ENCODE measurements at places on chromosomes 4 and X.

DNA sequence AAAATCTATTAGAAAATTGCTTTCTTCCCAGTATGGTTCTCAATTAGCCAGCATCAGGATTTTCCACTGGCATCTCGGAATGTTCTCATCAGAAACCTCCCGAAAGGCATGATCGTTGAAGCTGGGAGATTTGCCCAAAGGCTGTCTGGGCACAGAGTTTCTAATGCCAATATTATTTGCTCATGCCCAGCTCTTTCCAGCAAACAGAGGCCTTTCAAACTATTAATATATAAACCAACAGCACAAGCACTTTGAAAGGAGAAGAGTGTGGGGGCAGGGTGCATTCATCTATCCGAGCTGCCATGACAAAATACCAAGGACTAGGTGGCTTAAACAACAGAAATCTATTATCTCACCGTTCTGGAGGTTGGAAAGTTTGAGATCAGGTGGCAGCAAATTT lies 88.3 kb upstream of the MSX1 start:
- DNase-seq, result no peak

GRCh38 chrX:120419463-120419862 lies 49.6 kb downstream of the LAMP2 start:
- peak; percentile 10 for DNase-seq

- no peak for DNase-seq
These were observed 634.6 kb upstream of the FTHL17 start for GRCh38 chrX:31706466-31706865.

GRCh38 chr4:65943076-65943475 lies 272.8 kb upstream of the EPHA5 start:
- DNase-seq, result no peak

DNA sequence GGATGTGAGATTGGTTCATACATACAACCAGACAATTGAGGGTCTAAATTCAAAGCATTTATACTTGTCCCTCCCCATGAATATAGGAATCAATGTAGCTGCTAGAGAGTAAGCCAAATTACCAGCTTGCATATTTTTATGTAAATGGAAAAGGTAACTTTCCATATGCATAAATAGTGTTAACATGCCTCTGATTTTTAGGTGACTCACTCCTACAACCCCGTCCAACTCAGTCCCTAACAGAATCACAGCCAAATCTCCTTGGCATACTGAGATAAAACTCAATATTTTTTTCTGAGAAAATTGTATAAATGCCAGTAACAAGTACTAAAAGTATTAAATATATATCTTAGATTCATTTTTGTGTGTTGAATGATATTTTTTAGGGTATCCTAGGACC lies 67.2 kb downstream of the INPP4B start:
- no peak for DNase-seq

DNA sequence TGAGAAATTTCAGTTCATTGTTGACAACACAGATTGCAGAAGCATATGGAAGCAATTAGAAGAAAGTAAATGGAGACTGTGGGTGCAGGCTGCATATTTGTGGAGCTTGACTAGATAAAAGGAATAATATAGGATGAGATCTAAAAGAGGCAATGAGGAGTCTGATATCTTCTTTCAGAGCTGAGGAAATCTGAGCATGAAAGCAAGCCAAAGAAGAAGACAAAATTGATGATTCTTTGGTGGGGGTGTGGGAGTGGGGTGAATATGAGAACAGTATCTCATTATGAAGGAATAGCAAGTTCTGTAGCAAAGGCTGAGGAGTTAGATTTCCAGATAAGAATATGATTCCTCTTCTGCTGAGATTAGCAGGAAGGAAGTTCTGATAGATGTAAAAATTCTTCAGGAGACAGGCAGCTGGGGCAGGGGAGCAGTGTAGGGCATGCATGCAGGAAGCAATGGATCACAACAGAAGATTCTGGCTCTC lies 6.1 kb upstream of the PDHA2 start:
- DNase-seq, result no peak

DNA sequence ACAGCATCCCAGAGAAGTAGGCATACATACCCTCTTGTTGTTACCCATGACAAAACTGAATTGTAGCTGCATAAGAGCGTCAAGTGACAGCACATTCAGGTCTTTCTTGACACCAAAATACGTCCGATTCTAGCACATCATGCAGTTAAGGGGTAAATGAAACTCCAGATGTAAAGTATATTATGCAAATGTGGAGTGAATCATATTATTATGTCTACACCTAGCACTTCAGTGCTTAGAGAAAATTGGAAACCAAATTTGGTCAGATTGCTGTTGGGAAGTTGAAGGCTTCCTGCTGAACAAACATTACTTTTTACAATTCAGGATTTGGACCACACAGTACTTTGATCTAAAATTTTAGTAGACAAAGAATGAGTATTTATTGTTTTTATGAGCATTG lies 24.2 kb upstream of the LEF1 start:
- no peak for DNase-seq

- DNase-seq, result no peak
These were observed 228.4 kb upstream of the VCX start for GRCh38 chrX:7614616-7615015.

- no peak for DNase-seq
These were observed 35.9 kb upstream of the PPM1K start for GRCh38 chr4:88320224-88320779.

- DNase-seq, result no peak
These were observed 161.8 kb downstream of the FNIP2 start for GRCh38 chr4:158930639-158930972.

DNA sequence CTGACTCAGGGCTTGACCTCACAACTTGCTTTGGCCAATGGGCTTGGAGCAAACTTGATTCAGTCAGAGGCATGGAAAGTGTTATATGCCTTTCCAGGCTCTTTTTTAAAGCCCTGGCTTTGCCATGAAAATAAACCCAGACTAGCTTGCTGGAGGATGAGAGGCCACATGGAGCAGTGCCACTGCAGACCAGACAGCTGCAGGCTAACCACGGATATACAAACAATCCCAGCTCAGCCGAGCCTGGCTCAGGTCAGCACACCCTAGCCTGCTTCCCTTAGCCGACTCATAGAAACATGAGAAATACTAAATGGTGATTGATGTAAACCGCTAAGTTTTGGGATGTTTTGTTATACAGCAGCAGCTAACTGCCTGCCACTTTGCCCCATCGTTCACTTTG lies 345.1 kb downstream of the ARHGAP10 start:
- no peak for DNase-seq

DNA sequence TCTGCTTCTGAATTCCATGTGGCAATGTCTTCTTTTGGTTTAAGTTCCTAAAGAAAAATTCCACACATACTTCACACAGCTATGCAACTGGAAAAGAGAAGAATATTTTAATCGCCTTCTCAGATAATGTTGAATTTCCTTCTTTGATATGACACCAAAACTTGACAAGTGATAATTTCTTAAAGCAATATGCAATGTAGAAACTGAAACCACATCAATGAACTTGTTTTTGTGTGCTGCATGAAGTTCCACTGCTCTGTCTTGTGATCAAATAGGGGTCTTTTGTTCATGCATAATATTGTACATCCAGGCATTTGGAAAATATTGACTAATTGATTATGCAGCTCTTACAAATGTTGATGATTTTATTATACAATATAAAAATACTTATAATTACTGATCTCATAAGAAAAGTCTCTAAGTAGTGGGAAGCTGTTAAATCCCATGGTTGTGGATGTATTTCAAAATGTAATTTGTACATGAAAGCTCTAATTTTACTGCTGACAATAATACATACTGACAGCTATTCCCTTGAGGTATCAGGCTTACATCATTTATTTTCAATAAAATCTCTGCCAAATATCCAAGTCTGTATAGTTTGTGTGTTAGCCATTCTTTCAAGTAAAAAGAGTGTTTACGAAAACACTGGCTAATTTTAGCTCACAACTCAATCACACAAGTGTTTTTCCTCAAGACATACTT lies 56.5 kb downstream of the AGA start:
- no peak for DNase-seq

DNA sequence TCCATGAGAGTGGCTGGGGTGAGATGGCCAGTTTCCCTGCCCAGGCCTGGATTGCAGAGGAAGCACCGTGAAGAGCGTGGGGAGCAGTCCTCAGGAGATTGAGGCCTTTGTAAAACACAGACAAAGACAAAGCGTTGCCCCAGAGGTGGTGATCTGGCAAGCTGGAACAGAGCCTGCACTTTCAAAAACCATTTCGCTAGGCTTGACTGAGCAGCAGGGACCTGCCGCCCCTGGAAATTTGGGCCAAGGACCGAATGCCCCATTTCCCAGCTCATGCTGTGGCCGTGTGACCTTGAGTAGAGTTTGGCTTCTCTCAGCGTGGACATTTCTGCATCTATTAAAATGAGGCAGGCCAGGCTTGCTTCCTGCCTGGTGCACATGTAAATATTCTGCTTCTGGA lies 381.4 kb downstream of the BCOR start:
- no peak for DNase-seq

- no peak for DNase-seq
These were observed 403.2 kb downstream of the KLHL13 start for GRCh38 chrX:117713411-117713810.

- no peak for DNase-seq
These were observed 146.2 kb upstream of the HHIP start for GRCh38 chr4:144499777-144500176.

DNA sequence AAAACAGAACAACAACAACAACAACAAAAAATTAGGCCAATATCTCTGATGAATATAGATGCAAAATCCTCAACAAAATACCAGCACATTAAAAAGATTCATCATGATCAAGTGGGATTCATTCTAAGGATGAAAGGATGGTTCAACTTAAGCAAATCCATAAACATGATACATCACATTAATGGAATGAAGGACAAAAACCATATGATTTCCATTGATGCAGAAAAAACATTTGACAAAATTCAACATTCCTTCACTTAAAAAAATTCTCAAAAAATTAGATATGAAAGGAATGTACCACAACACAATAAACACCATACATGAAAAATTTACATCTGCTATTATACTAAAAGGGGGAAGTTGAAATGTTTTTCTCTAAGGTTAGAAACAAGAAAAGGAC lies 103.3 kb downstream of the IL15 start:
- no peak for DNase-seq

GRCh38 chr4:75432683-75433082 lies 81.5 kb downstream of the RCHY1 start:
- no peak for DNase-seq

DNA sequence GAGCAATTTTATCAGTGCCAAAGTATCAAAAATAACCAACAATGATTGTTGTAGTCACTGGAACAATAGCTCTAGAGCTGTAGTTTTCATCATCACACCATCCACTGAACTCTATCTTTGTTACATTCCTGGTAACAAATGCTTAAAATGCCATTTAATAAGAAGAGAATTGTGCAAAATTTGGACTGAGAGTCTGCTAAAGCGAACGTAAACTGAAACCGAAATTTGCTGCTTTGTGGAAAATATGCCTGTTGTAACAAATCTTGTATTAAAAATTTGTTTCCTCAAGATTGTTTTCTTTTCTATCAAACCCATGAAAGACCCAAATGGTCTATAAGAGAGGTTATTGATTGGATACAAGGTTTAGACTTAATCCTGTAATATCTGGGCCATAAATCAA lies 109.3 kb upstream of the TECRL start:
- DNase-seq, result no peak

GRCh38 chr4:95190751-95191436 lies 357.9 kb downstream of the UNC5C start:
- no peak for DNase-seq

DNA sequence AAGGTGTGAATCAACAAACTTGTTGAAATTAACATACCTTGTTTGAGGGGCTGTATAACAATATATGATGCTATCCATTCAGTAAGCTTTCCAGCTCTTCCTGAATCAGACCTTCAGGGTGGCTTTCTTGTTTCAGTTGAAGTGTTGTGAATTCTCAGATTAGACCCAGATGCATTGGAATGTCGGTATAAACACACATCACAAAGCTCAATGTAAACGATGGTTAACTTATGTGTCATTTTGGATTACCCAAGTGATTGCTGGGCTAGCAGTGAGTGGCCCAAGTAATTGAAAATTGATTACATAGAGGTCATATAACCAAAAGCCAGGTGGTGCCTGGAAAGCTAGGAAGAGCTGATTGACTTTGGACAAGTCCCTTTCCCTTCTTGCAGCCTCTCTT lies 115.0 kb downstream of the SHROOM4 start:
- no peak for DNase-seq

DNA sequence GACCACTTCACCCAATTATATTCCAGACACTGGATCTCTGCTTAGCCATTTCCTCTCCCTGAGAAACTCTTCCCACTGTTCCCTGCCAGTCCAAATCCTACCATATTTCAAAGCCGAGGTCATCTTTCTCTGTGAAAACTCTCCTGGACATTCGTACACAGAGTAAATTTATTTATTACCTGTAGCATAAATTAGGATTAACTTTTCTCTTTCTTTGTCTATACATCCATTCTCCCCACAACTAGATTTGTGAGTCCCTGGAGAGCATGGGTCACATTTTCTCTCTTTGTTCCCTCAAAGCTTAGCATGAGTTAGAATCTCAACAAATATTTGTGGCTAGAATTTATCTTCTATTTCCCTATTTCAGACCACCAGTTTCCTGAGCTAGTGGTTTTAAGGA lies 27.8 kb upstream of the SMIM10 start:
- DNase-seq, result no peak

GRCh38 chrX:21645431-21645830 lies 12.7 kb downstream of the KLHL34 start:
- DNase-seq, result no peak

DNA sequence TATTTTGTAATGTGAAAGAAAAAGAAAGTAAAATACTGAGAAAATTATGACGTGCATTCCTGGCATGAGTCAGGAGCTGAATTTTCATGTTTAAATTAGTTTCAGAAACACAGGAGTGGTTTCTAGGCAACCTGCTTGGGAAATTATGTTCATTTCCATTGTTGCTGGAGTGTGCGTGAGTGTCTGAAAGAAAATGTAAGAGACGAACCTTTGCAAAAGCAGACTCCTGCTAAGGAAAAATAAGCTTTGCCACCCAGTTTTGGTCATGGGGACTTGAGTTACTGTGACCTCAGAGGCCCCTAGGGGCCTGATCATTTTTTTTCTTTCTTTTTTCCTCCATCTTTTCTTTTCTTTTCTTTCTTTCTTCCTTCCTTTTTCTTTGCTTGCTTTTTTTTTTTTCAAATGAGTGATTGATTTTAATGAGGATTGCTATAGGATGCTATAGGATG lies 18.8 kb upstream of the CHRNA9 start:
- no peak for DNase-seq

- no peak for DNase-seq
These were observed 239.9 kb downstream of the MAML3 start for GRCh38 chr4:139913995-139914598.

- DNase-seq, result no peak
These were observed 26.9 kb downstream of the SOX3 start for GRCh38 chrX:140477987-140478386.
